Fibroblast of gingiva (primary cell): ENCODE measurements at places on chromosomes 3 and 15.

DNA sequence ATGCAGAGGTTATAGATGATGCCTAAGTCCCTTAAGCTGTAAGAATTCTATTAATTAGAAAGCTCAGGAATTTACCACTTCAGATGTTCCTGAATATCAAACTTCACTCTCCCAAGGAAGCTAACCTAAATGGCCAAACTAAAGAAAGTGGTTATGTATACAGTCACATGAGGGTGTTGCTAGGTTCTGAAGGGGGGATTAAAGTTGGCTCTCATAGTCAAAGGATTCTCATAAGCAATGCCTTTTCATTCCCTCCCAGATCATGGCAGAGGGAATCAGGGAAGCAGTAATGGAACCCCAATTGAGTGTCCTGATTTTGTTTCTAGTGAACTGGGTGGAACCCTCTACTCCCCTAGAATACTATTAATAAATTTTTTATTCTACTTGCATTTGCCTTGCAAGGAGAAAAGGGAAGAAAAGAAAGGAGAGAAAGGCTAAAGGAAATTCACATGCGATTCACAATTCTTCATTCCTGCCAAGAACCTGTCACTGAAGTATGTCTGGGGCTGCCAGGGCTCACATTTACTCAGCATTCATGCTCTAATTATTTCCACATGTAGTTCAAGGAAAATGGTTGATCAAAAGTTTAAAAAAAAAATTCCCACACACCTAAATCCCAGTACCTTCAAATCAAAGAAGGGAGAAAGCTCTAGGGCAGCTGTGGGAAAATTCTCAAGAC lies 25.1 kb downstream of the FSTL1 start:
- peak; percentile 89 for DNase-seq

- DNase-seq: no peak
Observed at GRCh38 chr15:73986055-73986775, 5.9 kb downstream of the STOML1 start.

DNA sequence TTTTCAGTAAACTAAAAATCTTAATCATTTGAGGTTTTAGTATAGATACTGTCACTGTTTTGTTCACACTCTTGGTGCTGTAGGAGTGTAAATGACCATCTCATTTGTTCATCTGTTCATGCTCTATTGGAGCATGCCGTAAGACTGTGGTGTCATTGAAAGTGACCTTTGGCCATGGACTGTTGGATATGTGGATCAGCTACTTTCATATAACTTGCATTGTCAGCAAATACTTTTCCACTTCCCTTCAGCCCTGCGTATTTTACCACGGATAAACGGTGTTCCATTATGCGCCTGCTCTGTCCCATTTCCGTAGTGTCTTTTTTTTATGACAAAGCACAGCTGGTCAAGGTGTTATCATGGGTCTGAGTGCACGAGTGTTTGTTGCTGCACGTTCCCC lies 32.6 kb upstream of the SENP5 start:
- DNase-seq: no peak

DNA sequence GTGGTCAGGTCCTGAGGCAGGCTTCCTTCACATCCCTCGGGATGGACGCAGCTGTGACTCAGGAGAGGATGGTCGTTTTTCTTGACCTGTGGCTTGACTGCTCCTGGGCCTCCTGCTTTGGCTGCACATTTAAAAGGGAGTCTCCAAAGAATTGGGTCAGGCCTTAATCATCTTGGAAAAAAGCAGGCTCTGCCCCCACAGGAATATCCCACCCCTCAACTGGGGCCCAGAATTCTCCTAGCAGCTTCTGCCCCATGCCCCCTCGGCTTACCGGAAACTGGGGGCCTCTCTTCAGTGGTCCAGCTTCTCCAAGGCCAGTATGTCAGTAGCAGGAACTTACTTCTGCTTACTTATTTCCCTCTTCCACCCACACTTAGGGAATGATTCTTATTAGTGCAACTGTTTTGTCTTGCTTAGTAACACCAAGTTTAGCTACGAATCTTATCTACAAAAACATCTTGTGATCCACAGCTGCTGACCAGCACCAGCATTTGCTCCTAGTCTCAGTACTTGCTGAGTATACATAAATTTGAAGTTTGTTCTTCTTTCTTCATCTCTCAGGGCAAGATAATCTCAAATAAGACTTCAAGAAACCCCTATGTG lies 35.7 kb downstream of the ATG7 start:
- DNase-seq: no peak

DNA sequence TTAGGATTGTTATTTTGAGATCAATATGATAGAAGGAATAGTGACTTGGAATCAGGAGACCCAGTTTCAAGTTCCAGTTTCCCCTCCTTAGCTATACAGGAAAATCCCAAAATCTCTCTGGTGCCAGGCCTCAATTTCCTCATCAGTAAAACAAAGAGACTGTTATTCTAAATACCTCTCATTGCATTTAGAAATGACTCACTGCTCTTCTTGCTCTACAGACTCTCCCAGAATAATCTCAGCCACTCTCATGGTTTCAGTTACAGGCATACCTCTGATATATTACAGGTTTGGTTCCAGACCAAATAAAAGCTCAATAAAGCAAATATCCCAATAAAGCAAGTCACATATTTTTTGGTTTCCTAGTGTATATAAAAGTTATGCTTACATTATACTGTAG lies 28.3 kb downstream of the IMPG2 start:
- no peak for DNase-seq

DNA sequence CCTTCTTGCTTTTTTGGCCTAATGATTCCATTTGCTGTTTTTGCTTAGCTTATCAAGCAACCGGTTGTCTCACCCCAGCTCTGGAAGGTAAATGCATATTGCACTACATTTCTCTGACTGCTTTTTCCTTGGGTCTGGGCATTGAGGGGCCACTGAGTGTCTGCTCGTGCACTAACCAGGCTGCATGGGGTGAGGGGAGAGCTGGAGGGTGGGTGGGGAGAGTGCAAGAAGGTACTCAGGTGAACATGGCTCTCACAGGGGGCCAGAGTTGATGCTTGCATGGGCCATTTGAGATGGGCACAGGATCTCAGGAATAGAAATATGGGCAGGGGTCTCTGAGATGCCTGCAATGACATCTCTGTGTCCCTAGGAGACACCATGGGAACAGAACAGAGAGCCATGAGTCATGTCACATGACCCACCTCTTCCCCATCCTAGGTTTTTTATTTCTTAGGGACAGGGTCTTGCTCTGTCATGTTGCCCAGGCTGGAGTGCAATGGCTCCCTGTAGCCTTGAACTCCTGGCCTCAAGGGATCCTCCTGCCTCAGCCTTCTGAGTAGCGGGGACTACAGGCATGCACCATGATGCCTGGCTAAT lies 6.2 kb downstream of the ALPK3 start:
- no peak for DNase-seq

DNA sequence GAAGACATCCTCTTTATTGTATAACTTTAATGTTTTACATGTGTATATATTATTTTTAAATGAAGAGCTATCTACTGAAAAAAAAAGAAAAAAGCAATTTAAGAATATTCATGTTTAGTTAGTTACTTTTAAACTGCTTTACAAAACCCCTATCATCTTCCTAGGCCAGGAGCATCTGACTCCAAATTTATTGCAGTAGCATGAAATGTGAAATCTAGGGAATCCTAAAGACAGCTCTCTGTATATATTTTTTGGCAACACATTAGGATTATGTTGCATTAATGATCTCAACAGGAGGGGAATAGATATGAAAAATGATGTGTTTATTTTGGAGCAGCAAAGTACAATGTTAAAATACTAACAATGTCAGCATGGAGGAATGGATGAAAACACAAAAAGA lies 158.3 kb downstream of the CNTN3 start:
- no peak for DNase-seq

GRCh38 chr3:113148284-113148683 lies 63.1 kb upstream of the BOC start:
- no peak for DNase-seq

- DNase-seq: peak; percentile 70
Observed at GRCh38 chr3:158790901-158791589, 10.8 kb upstream of the MFSD1 start.

- DNase-seq: peak; percentile 99
Observed at GRCh38 chr3:14144423-14145075, 19.7 kb downstream of the TMEM43 start.
